T-helper 2 cell treated with Interferon-gamma antibody and Interleukin-4, amounts not matched to agents 5 μg/mL and 100 μg/mL, for 36 hours (primary cell): ENCODE measurements at places on chromosomes 6 and 20.
A peak's percentile ranks its signal among the peaks of the same experiment; 100 is the strongest.

- DNase-seq, result no peak
Observed at GRCh38 chr6:92723390-92723931, 695.9 kb downstream of the EPHA7 start.

DNA sequence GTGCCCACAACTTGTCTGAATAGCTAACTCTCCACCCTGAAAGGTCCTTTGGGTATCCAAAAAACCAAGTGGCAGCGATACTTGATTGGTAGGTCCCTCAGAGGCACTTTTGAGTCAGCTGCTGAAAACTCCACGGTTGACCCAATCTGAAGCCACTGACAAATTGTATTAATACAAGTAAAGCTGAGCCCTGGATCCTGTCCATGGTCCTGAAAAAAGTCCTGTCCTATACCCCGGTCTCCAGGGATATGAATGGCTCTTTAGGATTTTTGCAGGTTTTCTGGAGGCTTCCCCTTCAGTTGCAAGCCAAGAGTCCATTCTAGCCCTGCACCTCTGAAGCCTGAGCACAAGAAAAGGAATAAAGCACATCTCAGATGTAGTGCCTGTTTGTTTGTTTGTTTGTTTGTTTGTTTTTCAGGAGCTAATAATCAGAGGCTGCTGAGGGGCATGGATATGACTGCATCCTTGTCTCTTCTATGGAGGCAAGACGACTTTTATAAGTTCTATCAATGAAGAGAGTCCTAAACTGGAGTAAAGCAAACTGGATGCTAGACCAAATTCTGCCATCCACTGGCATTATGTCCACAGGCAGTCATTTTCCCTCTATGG lies 1.7 kb upstream of the SLC12A5 start:
- no peak for DNase-seq

DNA sequence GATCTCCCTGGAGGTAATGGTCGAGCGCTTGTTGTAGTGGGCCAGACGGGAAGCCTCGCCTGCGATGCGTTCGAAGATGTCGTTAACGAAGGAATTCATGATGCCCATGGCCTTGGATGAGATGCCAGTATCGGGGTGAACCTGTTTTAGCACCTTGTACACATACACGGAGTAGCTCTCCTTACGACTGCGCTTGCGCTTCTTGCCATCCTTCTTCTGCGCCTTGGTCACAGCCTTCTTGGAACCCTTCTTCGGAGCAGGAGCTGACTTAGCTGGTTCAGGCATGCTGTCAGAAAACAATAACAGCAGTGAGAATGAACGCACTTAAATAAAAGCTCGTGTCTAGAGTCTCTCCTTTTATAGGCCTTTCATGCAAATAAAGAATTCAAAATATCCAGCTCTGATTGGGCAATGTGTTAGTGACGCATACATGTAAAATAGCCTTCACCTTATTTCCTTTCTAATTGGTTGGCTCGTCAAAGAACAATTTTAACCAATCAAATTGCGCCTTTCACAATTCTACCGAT lies 129.2 kb downstream of the HFE start:
- peak; percentile 87 for DNase-seq

DNA sequence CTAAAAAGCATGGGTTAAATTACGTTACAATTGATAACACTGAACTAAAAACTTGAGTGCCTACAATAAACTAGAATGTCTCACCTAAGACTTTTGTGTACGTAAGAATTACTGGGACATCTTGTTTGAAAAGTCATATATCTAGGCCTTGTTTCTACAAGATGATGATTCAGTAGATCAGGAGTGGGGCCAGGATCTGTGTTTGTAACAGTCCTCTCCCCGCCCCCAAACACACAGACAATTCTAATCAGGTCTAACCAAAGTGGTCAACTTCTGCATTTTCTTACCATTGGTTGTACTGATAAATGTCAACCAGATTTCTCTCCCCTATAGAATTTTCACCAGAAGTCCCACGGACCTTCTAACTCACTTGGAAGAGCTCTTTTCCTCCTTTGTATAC lies 56.9 kb downstream of the RAMACL start:
- DNase-seq, result no peak

DNA sequence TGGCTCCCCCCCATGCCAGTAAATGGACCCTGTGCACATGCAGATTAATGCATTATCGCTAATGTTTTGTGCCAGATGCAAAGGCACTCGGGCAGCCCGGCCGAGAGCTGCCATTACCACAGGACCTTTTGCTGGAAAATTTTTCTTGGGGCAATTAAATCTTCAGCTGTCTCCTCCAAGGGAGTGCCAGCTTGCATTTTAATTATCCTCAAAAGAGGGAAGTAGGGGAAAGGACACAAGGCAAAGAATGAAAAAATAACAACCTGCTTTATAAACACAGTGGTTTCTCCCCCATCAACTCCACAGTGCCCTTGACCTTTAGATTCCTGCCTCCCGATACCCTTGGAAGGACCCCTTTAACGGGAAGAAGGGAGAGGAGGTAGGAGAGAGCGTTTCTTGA lies 48.2 kb downstream of the PDYN start:
- DNase-seq, result no peak

DNA sequence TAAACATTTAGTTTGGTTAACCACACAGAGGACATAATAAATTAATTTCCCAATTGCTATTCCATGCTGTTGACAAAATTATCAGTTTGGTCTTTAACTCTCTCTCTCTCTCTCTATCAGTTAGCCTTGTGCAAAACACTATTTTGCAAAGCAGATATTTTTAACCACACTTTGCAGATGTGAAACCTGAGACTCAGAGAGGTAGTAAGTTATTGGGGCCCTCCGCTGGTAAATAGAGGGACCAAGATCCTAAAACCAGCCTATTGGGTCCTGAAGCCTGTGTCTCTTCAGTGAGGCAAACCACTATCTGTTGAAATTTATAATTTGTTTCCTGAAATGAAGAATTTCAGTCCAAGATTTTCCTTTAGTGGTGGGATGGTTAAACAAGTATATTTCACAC lies 231.0 kb downstream of the SOD2 start:
- no peak for DNase-seq

GRCh38 chr6:137471497-137471896 lies 22.7 kb downstream of the OLIG3 start:
- no peak for DNase-seq

- DNase-seq, result no peak
Observed at GRCh38 chr6:106184629-106185028, 98.5 kb downstream of the PRDM1 start.

- peak; percentile 40 for DNase-seq
Observed at GRCh38 chr6:139262519-139263300, 29.1 kb downstream of the TXLNB start.

DNA sequence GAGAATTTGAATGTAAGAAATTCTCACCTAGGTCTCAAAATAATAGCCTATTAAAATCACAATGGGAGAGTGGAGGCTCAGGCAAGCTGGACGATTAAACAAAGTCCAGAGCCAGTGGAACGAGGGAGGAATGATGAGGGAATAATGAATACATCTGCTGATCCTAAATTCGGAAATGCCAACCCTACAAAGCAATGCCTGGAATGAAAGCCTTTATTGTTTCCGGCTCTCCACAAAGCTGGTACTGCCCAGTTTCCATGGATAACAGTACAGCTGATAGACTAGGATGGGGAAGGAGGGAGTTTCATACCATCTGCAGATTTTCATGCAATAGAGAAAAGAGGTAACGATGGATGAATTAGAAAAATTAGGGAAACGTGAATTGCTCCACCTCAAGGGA lies 356.1 kb downstream of the CBLN4 start:
- DNase-seq, result no peak

GRCh38 chr6:158457616-158458278 lies 102.1 kb upstream of the TMEM181 start:
- no peak for DNase-seq

- no peak for DNase-seq
Observed at GRCh38 chr6:29496961-29497360, 9.2 kb upstream of the MAS1L start.

DNA sequence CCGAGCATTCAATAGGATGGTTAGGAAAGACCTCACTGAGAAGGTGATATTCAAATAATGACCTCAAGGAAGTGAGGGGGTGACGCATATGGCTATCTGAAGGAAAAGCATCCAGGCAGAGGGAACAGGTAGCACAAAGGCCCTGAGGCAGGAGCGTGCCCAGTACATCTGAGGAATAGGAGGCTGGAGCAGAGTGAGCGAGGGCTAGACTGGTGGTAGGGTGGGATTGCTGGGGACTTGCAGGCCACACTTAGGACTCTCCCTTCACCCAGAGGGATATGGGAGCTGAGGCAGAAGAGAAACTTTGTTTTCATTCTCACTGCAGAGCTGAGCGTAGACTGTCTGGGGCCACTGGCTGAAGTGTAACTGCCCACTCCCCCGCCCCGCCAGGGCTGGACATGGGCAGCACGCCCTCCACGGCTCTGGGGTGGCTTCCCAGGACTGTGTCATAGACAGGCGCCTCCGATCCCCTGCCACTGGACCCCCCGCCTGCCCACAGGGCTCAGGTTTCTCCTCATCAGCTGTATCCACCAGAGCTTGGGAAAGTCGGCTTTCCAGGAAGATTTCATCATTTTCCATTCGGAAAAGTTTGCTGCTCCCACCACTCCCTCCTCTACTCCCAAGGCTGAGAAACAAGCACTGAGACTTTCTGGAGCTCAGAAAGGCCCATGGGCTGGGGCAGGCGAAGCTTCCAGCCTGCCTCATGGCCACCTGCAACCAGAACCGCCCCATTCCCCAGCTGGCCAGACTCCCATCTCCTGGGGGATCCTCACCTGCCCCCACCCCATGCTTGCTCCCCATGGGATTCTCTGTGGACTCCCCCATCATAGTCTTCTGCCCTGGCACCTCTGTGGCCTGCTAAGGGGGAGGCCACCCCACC lies 142.6 kb downstream of the MRPL14 start:
- DNase-seq, result no peak

DNA sequence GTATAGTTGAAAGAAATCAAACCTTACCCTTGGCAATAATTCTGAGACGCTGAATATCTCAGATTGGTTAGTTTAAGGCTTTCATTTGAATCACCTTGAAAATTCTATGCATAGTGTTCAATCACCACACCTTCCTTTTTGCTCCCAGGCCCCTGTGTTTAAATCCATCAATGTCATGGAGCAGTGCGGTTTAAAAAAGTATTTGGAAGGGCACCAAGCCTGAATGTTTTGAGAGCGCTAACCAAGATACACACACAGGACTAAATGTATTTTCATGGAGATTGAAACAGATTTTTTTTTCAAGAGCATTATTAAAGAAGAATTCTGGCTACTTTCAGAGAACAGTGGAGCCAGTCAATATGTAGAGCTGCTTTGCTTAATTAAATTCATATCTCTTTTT lies 195.7 kb downstream of the CENPW start:
- no peak for DNase-seq

GRCh38 chr6:68087399-68088133 lies 547.5 kb upstream of the ADGRB3 start:
- DNase-seq, result no peak

DNA sequence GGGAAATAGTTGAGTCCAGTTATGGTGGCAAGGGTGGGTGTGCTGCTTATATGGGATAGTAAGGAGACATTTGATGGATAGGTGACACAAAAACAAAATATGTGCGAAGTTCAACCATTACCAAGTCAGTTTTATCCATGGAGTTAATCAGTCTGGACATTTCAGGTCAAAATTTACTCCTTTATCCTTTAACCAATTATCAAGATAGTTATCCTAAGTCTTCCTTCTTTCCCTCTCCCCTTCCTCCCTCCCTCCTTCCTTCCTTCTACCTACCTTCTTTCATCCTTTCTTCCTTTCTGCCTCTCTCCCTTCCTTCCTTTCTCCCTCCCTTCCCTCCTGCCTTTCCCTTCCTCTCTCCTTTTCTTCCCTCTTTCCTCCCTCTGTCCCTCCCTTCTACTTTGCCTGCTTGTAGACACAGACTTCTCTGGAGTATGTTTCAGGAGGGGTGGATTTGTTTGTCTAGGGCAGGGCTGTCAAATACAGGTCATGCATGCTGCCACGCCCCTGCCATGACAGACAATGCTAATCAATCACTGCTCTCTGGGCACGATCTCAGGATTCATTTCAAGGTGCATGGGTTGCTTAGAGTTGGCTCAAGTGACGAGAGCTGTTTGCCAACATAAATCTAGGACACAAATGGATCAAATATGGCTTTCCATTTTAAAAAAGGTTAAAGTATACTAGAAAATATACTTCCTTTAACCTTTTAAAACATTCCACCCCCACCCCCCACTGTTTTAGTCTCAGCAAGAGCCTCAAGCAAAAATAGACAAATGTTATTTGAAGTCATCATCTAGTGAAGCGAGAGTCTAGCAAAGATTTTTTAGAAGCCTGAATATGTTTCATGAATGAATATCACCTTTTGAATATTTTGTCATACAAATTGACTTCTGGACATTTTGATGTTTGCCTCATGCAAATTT lies 281.6 kb upstream of the CITED2 start:
- DNase-seq, result no peak

DNA sequence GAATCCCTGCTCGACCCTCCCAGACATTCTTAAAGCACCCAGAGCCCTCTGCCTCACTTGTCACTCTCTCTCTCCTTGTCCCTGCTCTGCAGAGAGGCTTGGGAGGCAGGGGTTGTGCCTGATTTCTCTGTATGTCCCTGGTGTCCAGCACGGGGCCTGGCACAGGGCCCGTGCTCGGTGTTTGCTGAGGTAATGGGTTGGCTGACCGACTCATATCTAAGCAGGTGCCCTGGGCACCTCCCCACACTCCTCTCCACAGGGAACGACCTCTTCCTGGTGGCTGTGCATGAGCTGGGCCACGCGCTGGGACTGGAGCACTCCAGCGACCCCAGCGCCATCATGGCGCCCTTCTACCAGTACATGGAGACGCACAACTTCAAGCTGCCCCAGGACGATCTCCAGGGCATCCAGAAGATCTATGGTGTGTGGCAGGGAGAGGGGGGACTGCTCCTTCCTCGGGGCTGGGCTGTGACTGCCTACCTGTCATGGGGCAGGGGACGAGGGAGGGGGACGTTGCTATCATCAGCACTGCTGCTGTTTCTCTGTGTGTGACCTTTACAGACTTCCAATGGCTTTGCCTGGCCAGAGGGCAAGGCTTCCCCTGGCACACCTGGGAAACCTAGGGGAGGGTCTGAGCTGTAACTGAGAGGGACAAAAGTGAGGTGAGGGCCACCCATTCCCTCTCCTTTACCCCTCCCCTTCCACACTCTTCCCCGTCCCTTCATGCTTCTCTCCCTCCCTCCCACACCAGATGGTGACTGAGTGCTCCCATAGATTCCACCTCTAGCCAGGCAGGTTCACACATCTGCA lies 14.2 kb downstream of the MMP24OS start:
- DNase-seq, result no peak

GRCh38 chr20:7938058-7938457 lies 2.2 kb downstream of the HAO1 start:
- DNase-seq, result no peak
